ENCODE measurements at places on chromosomes 3 and 15.

- DNase-seq = no peak
These were observed 714.8 kb downstream of the FHIT start for GRCh38 chr3:60536420-60536819.

- no peak for DNase-seq
These were observed 404.7 kb upstream of the TGFBR2 start for GRCh38 chr3:30201715-30202114.

- no peak for DNase-seq
These were observed 34.0 kb downstream of the SPTSSB start for GRCh38 chr3:161337311-161337710.

GRCh38 chr15:79970624-79971434 is at the start of gene BCL2A1:
TSS of gene BCL2A1 (minus strand) at chr15:79971196. CDS start at chr15:79971119, 77 bp downstream.
- peak; percentile 80 for DNase-seq

GRCh38 chr15:101445562-101446517 is 43.7 kb downstream of the PCSK6 start:
- no peak for DNase-seq

DNA sequence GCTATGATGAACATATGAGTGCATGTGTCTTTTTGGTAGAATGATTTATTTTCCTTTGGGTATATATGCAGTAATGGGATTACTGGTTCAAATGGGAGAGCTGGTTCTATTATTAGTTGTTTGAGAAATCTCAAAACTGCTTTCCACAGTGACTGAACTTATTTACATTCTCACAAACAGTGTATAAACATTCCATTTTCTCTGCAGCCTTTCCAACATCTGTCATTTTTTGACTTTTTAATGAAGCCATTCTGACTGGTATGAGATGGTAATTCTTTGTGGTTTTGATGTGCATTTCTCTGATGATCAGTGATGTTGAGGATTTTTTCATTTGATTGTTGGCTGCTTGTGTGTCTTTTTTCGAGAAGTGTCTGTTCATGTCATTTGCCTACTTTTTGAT is 1124.2 kb downstream of the NAALADL2 start:
- DNase-seq = no peak

GRCh38 chr15:37084602-37085001 is 15.7 kb downstream of the MEIS2 start:
- no peak for DNase-seq

GRCh38 chr15:55277116-55277564 is 12.5 kb downstream of the RAB27A start:
- no peak for DNase-seq

- no peak for DNase-seq
These were observed 243.1 kb downstream of the TLE3 start for GRCh38 chr15:69854521-69855181.

DNA sequence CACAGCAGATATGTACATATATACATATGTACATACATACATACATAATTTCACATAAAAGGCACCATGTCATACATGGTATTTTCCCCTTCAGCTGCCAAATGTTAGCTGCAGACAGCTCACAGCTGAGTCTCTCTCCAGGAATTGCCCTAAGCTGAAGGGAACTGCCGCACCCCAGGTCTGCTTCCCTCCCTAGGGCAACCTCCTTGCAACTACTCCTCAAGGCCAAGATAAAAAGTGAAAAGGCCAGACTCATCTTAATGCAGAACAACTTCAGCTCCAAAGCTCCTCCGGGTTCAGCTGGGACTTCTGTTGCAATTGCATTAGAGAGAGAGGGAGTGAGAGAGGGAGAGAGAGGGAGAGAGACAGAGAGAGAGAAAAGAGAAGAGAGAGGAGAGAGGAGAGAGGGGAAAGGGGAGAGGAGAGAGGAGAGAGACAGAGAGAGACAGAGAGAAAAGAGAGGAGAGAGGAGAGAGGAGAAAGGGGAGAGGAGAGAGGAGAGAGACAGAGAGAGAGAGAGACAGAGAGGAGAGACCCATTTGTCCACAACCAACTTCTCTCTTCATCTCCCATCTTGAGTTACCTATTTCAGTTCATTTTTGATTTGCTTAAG is 143.4 kb upstream of the HES1 start:
- no peak for DNase-seq

DNA sequence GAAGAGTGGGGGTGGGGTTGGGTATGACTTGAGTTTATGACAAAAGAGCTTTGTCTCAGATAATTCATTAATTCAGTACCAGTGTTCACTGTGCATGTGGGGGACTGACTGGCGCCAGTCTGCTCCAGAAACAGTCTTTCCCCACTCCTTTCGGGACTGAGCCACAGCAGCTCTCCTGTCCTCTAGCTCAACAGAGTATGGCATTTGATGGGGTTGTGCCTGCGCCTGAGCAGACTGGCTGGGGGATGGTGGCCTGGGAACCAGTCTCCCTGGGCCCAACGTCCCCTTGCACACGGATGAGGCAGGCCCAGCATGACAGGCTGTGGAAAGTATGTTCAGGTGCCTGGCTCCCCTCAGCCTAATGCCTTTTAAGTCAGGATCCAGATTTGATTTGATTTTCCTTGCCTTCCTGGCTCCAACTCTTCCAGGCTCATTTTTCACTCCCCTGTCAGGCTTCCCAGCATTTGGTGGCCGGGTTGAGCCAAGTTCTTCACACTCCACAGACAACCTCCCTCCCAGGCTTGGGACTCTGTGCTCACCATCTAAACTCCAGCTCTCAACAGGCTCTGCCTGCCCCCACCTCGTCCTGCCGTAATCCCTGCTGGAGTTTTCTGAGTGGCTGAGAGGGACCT is 105.0 kb downstream of the MYLK start:
- no peak for DNase-seq

GRCh38 chr3:122353893-122354401 is 28.9 kb downstream of the CSTA start:
- DNase-seq = no peak

GRCh38 chr3:182739619-182740018 is 53.7 kb upstream of the ATP11B start:
- DNase-seq = no peak

DNA sequence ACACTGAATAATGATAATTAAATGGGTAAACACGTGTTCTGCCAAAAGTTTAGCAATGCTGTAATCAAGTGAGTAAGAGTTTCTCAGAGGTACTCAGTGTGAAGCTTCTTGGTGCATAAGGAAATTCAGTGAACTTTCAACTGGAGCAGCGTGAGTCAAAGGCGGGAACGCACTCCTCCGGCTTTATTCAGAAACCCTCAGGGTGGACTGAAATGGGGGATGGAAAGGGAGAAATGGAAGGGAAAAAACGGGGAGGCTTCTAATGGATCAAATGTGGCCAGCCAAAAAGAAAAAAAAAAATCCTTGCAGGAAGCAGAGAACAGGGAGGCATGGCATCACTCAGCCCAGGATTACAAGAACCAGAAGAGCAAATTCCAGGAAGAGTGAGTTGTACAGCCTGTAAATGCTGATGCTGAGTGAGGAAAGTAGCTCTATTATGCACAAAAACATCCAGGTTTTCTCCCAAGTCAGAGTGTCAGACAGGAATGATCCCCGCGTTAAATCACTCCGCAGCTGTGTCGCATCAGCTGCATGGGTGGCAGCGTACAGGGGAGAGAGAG is 85.3 kb downstream of the ASB7 start:
- DNase-seq = no peak

DNA sequence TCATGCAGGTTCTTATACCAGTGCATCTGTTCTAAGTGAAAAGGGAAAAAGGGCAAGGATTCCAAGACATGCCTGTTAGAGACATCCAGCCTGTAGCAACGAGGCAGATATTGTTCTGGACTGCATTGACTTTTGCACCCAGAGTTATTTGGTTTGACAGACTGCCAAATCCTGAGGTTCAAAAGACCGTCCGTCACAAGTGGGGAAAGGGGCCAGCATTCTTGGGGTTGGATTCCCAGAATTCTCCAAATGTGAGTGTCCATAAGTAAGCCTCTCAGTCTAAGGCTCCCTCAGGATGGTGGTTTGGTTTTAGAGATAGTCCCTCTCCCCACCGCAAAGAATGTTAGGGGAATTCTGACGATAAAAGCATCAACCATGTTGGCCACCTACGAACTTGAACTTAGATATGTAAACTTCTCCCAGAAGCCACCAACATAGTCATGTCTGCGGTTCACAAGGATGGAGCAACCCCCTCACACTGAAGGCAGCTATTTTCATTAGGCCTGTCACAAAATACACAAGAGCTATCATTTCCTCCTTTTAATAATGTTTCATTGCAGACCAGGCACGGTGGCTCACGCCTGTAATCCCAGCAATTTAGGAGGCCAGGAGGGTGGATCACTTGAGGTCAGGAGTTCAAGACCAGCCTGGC is 13.6 kb upstream of the LACTB start:
- DNase-seq = no peak

GRCh38 chr15:61011576-61012336 is 217.3 kb downstream of the RORA start:
- DNase-seq = no peak

DNA sequence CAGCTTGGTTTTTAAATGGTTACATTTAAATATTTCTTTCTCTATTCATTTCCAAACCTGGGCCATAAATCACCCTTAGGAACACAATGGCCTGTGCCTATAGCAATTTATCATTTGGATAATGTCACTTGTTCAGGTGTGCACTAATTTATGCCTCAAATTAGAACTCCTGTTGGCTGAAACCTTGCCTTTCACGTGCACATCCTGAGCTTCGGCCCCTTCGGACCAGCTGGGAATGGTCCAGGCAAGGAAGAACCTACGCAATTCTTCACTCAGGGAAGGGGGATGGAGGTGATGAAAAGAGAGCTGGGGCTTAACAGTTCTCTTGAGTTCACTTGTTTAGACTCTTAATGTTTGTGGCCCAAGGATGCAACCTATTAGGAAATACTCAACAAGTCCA is 324.1 kb upstream of the ICE2 start:
- no peak for DNase-seq

DNA sequence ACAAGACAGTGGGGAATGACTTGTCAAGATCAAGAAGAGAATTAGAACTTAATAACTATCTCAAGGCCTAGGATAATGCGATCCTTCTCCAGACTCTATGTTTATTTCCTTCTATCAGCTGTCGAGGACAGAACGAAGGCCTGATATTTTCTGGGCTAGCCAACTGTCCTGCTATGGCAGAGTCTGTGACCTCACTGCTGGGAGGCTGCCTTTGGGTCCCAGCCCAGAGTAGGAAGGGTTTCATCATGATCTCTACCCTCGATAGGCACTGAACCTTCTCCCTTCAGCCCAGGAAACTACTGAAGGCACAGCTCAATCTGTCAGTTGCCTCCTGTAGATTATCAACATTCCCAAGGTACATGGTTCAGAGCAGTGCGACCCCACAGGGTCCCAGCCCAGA is 237.2 kb downstream of the ATP8B4 start:
- DNase-seq = no peak

- DNase-seq = no peak
These were observed 113.2 kb downstream of the PPP2R3A start for GRCh38 chr3:136078421-136079364.

GRCh38 chr3:114600571-114600970 is 306.7 kb downstream of the TIGIT start:
- DNase-seq = no peak

GRCh38 chr3:83216919-83217594 is 1455.6 kb upstream of the GBE1 start:
- no peak for DNase-seq

DNA sequence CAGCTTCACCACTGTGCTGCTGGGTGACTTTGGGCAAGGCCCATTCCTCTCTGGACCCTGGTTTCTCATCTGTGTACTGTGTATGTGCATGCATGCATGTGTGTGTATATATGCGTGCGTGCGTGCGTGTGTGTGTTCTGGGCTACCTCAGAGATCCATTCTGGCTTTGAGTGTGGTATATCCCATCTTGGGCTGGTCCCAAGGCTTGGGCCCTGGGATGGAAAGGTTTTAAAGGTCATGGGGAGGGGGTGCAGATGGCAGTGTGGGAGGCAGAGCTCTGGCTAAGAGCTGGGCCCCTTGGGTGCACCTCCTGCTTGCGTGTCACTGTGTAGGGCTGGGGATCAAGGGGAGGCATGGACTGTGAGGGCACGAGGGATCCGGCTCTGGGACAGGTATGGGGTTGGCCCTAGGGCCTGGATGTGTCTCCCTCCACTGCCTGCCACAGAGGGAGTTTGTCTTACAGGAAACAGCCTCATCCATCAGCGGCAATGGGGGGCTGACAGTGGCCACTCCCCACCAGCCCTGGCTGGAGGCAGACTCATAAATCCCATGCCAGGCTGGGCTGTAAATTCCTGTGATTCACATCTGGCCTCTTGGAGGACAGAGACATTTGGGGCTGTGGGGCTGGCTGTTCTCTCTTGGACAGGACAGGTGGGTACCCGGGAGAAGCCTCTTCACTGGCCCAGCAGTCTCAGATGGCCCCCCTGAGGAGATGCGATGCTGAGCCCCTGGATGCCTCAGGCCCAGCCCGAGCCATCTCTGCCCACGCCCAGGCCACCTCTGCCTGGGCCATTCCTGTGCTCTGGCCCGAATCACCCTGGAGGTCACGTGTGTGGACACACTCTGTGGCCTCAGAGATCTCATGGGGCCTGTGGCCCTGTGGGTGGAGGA is 21.4 kb upstream of the CSPG4 start:
- no peak for DNase-seq

- DNase-seq = no peak
These were observed 5.8 kb upstream of the PLOD2 start for GRCh38 chr3:146166826-146167225.

GRCh38 chr15:92393980-92394308 is 263 bp downstream of the ST8SIA2 start:
- DNase-seq = no peak

GRCh38 chr15:51687565-51687964 is 6.3 kb downstream of the SCG3 start:
- DNase-seq = no peak

GRCh38 chr3:159187706-159188105 is 385.9 kb downstream of the MFSD1 start:
- DNase-seq = no peak

GRCh38 chr3:183698318-183698751 is 738 bp downstream of the YEATS2 start:
- peak; percentile 14 for DNase-seq

DNA sequence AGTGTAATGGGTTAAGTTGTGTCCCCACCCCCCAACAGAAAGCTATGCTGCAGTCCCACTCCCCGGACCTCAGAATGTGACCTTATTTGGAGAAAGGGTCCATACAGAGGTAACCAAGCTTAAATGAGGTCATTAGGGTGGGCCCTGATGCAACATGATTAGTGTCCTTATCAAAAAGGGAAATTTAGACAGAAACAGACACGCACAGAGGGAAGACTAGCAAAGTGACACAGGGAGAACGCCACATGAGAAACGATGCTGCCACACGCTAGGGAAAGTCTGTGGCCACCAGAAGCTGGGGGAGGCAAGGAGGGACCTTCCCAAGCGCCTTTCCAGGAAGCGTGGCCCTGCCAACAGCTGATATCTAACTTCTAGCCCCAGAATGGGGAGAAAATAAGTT is 65.4 kb downstream of the RPN1 start:
- DNase-seq = no peak

GRCh38 chr3:59609657-59610348 is 560.0 kb upstream of the CFAP20DC start:
- no peak for DNase-seq

DNA sequence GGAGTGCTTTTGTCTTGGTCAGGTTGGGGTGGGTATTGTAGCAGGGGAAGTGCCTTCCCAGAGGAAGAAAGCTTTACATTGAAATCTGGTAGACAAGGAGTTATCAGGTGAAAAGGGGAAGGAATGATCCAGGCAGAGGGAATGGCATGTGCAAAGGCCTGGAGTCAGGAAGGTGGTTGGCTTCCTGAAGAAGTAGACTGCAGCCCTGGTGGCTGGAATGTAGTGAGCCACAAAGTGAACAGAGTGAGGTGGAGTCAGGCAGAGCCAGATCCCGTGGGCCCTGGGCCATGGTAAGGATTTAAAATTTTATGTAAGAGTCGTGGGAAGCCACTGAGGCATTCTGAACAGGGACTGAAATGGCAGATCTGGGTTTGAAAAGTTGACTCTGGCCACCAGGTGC is 58.3 kb downstream of the RAB11A start:
- no peak for DNase-seq

GRCh38 chr3:111531446-111531845 is 10.6 kb upstream of the CD96 start:
- no peak for DNase-seq
